SJSA1 (cell line): ENCODE measurements at places on chromosomes 16 and 17. TPM values are rescaled to one million over a fixed set of nuclear protein-coding genes. Genes with fewer than 3 reads are reported as not detected.

DNA sequence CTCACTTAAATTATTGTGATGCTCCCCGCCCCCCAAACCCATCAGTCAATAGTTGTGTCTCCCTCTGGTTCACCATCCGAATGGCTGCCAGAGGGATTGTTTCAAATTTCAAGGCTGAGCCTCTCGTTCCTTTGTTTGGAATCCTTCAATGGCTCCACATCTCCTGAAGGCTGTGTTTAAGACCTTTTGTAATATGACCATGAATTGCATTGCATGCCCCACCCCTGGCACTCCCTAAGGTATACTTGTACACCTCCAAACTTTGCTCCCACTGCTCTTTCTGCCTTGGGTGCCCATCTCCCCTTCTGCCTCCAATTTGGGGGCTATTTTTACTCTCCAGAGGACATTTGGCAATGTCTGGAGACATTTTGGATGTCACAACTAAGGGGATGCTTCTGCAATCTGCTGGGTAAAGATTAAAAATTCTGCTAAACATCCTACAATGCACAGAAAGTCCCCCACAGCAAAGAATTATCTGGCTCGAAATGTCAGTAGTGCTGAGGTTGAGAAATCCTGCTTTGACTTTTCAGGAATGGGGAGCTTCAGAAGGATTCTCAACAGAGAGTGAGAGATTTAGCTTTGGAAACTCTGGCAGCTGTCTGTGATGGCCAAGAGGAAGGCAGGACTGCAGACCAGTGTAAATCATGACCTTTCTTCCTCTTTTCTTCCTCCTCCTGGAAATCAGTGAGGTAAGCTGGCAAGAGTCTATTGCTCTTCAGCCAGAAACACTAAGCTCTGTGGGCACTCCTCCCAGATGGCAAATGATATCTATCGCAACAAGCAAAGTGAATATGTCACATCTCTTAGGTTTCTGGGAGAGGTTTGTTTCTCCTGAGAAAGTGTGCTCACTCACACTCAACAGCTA is 8.7 kb upstream of the IL4R start:
- H3K4me1 ChIP-seq = no peaks in the 10 kb centered on the region
- H3K27ac ChIP-seq = no peak overlapping the region
- H3K36me3 ChIP-seq = no peaks in the 10 kb centered on the region

GRCh38 chr16:55488306-55488705 is 9.3 kb downstream of the MMP2 start:
- H3K36me3 ChIP-seq = peaks cover 91% of the 10 kb centered on the region
- peak; percentile 33 for DNase-seq
- H3K4me1 ChIP-seq = peaks cover 38% of the 10 kb centered on the region

DNA sequence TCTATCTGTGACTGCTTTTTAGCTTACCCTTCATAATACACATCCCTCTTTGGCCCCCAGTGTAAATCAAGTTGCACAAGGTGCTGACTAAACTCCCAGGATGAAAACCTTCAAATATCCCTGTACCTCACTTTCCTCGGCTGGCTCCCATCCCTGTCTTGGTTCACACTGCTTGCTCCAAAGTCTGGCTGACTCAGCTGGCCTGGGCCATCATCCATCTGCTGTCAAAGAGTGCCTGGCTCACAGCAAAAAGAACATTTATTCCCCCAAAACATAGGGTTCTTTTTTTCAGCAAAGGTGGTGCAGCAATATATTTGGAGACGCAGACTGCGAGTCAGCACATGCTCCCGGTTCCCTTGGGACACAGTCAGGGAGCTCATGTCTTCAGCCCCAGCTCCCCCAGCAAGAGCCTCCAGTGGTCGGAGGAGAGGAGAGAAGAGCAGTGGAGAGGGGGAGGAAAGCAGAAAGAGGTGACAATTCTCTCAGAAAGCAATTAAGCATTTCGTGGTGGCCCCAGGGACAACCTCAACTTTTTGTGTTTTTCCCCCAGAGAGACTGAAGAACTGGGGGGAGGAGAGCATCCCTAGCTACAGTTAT is 26.1 kb downstream of the GPR142 start:
- no peak for DNase-seq
- H3K27me3 ChIP-seq = no peaks in the 10 kb centered on the region
- no peak overlapping the region for H3K4me3 ChIP-seq
- no peaks in the 10 kb centered on the region for H3K4me1 ChIP-seq
- H3K27ac ChIP-seq = no peak overlapping the region

- peaks cover 54% of the 10 kb centered on the region for H3K36me3 ChIP-seq
- no peak overlapping the region for H3K4me3 ChIP-seq
Observed at GRCh38 chr17:75487351-75488070, 27.8 kb downstream of the CASKIN2 start.

TBC1D28 gene
- total RNA-seq = not detected in 2 replicates

HBA1 gene
- total RNA-seq = not detected in 2 replicates

CFAP97D1 gene
- total RNA-seq = not detected in 2 replicates

MPP3 gene
- 2.4 and 6.4 TPM in 2 replicates for total RNA-seq
